ENCODE measurements at places on chromosomes 11 and 22. TPM values are rescaled to one million over a fixed set of nuclear protein-coding genes. Genes with fewer than 3 reads are reported as not detected.
A peak's percentile ranks its signal among the peaks of the same experiment; 100 is the strongest.

Gene SAA4
- total RNA-seq: not detected

Gene KDELR3
- total RNA-seq: 72.8 TPM

Gene MS4A7
- total RNA-seq: not detected

Gene ANGPTL5
- total RNA-seq: not detected

Gene C1QTNF6
- total RNA-seq: 4.9 TPM

Gene MYOD1
- not detected for total RNA-seq

Gene TBC1D10A
- total RNA-seq: 7.5 TPM

Gene KRTAP5-2
- total RNA-seq: not detected

Gene PRR33
- not detected for total RNA-seq

Gene MED15
- 5.7 TPM for total RNA-seq

Gene CYB5R2
- not detected for total RNA-seq

Gene TREH
- total RNA-seq: not detected

Gene GNG3
- total RNA-seq: not detected

DNA sequence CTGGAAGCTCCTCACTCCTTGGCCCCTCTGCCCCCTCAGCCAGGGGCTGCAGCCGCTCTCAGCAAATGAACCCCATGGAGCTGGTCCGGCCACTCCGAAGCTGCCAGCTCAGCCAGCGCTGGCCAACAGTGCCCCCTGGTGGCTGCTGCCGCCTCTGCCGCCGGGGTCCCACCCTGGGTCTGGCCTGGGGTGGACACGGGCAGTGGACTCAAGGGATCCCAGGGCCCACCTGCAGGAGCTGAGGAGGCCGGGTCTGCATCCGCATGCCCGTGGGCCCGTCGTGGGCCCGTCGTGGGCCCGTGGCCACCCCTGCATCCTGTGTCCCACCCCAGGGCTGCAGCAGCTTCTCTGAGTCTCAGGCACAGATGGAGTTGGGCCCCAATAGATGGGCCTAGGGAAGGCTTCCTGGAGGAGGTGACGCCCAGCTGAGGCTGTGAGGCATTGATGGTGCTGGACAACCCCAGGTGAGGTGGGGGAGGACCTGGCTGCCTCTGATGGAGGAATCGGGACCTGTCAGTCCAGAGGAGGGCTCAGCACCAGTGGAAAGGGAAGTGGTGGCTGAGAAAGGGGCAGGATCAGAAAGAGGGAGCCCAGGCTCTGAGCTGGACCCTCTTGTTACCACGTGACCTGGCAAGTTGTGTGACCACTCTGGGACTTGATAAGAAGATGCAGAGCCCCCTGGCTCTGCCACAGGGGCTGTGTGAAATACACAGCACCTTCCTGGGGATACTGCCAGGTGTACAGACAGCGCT, 522.3 kb downstream of the BRD1 start:
- no peak for DNase-seq

GRCh38 chr11:67372993-67373647, at the start of gene CLCF1:
Gene CLCF1 (minus strand): TSS chr11:67373598. CDS start chr11:67373539, 59 bp downstream.
- no peak for DNase-seq

DNA sequence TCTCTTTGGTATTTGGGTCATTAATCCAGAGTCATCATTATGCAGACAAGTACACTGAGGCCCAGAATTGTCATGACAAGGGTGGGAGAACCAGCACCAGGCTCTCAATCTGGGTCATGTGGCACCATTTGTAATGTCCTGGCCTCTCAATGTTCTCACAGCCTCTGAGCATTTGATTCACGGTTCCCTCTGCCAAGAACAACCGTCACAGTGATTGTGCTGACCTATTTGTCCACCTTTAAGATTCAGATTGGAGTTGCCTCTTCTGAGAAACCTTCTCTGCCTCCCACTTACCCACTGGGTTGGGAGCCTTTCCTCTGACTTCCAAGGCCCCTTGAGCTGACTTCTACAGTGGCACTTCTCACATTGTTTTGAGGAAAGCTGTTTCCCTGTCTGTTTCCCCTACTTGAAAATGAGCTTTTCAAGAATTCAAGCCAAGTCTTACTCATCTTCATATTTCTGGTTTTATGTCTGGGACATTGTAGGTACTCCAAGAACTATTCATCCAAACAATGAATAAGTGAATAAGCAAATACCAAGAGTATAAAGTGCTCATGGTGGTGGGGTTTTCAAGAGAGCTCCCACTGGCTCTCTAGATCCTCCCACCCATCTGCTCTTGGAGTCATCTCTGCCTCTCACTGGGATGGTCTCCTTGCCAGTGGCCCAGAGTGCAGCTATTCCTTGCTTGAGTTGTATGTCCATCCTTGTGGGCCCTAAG, 126.4 kb upstream of the E2F8 start:
- no peak for DNase-seq

DNA sequence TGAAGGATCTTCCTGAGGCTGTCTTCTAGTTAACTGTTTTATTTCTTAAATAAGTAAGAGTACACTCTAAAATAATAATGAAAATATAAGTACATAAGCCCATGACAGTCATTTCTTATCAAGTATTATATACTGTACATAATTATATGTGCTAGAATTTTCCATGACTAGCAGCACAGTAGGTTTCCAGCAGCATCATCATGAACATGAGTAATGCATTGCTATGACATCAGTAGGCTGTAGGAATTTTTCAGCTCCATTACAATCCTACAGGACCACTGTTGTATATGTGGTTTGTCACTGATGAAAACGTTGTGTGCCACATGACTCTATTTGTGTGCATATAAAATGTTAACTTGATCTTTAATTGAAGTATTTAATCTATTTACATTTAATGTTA, 22.0 kb downstream of the ZNF202 start:
- DNase-seq: no peak

DNA sequence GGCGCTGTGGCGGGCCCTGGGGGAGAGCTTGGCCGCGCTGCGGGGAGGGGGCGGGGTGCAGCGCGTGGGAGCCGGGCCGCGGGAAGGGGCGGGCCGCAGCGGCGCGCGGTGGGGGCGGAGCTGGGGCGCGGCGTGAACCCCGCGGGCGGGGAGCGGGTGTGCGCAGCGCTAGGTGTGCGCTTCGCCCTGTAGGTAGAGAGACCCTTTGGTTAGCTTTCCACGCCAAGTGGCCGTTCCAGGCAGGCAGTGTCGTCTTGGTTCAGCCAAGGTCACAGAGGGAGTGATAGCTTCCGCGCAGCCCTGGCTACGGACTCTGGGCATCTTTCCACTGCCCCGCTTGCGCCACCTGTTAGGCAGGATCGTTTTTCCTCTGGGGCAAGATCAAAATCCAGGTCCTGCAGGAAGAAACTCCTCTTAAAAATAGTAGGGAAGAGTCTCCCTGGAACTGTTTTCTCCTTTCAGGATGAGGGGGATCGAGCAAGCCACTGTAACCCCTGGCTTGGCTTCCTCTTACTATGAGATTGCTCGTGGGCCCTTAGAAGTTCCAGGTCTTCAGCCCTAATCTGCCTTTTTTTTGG, 434 bp downstream of the BANF1 start:
- DNase-seq: peak; percentile 49

- no peak for DNase-seq
These were observed 6.3 kb downstream of the EIF3D start for GRCh38 chr22:36522662-36523061.

- no peak for DNase-seq
These were observed 166.2 kb downstream of the OPCML start for GRCh38 chr11:133366147-133366546.

- no peak for DNase-seq
These were observed 1.2 kb upstream of the C11orf16 start for GRCh38 chr11:8933931-8934330.

DNA sequence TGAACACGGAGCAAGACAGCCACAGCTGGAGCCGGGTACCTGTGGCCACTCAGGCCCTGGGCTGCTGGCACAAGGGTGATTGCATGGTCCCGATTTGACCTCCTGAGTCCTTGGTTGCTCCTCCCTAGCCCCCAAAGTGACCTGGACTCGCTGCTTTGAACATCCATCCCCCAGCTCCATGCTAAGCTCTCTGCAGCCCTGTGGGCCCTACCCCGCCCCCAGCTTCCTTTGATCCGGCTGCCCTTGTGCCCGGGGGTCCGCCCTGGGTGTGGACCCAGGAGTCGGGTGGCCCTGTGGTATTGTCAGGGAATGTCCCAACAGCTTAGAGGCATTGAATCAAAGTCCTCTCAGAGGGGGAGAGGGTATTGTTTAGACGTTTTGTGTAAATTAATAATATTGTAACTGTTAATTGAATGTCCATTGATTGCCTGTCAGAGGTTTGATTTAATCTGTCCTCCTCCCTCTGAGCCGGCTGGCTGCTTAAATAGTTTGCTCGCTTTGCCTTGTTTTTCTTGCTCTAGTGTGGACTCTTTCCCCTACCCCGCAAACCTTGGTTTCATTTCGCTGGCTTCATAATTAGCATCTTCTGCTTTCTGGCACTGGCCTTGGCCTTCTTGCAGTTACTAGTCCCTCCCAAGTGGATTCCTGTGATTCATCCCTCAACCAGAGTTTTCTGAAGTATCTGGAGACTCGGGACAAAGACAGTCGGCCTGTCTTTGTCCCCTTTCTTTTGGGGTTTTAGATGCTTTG, 20.7 kb downstream of the GRIK4 start:
- peak; percentile 53 for DNase-seq

DNA sequence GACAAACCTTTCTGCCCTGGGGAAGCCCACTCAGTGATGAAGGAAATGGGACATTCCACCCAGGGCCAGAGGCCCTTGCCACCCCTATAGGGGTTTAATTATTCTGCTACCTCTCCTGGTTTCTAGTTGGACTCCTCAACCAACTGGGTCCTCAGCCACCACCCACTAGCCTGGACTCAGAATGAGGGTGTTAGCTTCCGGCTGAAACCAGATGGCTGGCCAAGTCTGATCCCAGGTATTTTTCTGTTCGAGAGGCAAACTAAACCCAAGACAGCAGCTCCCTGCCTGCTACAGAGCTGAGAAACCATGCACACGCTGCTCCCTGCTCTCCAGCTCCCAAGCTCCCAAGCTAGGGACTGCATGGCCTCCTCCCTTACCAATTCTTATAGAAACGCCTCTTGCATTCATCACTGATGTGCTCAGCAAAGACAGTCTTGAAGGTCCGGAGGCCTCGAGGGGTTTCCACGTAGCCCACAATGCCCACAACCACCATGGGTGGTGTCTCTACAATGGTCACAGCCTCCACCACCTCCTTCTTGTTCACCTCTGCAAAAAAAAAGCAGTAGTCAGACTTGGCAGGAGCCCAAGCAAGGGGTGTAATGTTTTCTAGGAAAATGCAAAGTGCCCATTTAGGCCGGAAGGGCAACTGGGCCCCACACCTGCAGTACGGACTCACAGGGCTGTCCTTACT, 2.2 kb downstream of the RPL3 start:
- DNase-seq: peak; percentile 23

- no peak for DNase-seq
These were observed 48.2 kb downstream of the STK33 start for GRCh38 chr11:8545698-8546366.

GRCh38 chr22:43848366-43849171, 13.7 kb downstream of the SULT4A1 start:
- no peak for DNase-seq

DNA sequence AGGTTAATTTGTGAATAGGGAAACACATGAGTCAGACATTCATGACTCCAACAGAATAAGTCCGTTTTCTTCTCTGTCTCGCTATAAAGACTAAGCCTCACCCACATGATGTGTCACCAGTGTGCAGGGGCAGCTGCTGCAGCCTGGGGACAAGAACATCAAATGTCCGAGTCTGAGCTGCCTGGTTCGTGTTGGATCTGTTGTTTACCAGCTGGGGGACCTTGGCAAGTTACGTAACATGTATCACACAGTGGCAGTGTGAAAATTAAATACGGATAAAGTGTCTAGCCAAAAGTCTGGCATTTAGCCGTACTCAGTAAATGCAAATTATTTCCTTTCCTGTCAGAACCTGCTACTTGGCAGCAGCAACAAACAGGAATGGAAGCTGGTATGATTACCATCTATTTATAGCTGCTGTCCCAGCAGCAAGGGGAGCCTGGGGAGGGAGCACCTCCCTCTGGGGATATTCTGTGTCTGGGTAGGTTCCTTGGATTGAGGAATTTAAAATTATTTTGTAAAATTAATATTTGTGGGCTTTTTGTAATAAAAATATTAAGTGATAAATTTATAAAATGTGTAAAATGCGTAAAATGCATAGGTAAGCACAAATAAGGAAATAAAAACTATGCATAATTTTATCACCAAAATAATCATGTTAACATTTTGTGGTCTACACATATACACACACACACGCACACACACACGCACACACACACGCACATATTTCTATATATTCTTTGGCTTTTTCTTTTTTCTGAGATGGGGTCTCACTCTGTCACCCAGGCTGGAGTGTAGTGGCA, 1.3 kb upstream of the CLDN25 start:
- DNase-seq: peak; percentile 53

GRCh38 chr22:46579751-46580449, 40.3 kb upstream of the GRAMD4 start:
- no peak for DNase-seq

GRCh38 chr22:38707346-38707745, 1.6 kb downstream of the GTPBP1 start:
- DNase-seq: peak; percentile 33

- no peak for DNase-seq
These were observed 5.2 kb upstream of the SLC15A3 start for GRCh38 chr11:60957188-60957587.

GRCh38 chr11:1350086-1350725, 39.5 kb upstream of the BRSK2 start:
- no peak for DNase-seq

- DNase-seq: peak; percentile 28
These were observed 804 bp downstream of the APIP start for GRCh38 chr11:34915136-34916014.

DNA sequence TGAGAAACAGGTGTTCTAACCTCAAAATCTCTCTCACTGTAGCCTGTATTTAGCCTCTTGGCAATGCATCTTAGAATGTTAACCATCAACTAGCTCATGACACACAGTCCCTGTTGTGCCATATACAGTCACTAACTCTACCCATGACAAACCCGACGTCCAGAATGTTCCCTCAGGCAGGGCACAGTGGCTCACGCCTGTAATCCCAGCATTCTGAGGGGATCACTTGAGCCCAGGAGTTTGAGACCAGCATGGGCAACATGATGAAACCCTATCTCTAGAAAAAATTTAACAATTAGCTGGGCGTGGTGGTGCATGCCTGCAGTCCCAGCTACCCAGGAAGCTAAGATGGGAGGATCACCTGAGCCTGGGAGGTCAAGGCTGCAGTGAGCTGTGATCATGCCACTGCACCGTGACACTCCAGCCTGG, 18.2 kb upstream of the CCDC34 start:
- DNase-seq: no peak

DNA sequence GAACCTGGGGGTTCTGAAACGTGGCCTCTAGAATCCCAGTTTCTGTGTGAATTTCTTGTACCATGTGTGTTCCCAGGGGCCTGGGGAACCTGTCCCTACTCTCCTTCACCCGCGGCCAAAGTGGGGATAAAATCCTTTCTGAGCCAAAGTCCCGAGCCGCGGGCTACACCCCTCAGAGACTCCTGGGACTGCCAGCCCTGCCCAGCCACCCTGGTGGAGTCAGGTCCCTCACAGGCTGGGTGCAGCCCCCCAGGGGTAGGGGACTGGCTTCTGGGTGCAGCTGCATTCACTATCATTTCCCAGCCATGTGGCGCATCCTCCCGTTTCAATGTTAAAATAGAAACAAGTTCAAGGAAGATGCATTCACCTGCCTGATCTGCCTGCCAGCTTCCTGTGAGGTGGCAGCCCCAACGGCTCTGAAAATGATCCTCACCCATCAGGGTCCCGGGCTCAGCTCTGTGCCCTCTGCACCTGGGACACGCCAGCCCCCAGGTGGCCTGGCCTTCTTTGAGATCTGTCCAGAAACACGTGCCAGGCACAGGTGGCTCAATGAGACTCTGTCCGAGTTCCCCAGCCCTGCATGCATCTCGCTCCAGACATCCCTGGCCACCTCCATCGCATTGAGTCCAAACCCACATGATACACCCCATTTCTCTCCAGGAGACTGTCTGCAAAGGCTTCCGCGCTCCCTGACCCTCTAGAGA, 338.8 kb downstream of the CTTN start:
- no peak for DNase-seq

GRCh38 chr22:35769974-35770373, 52.3 kb downstream of the APOL5 start:
- no peak for DNase-seq

All from H4 (cell line).